ENCODE measurements at places on chromosomes 7 and 10. TPM values are rescaled to one million over a fixed set of nuclear protein-coding genes. Genes with fewer than 3 reads are reported as not detected.

FEZF1 gene
- total RNA-seq: not detected

DNA sequence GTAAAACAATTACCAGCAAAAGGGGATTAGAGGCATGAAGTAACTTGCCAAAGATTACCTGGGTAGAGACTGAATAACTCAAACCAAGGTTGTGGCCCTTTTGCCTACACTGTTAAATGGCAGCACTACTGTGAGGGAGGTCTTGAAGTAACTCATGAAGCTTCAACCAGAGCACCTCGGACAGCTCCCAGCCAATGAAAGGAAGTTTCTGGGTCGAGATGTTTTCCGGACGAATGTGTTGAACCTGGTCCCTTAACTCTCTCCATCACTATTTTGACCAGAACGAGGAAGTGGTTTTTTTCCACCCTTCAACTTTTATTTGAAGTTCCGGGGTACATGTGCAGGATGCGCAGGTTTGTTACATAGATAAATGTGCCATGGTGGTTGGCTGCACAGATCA, 133.6 kb upstream of the PRKCQ start:
- no peaks in the 10 kb centered on the region for H3K4me1 ChIP-seq
- H3K36me3 ChIP-seq: no peaks in the 10 kb centered on the region
- H3K27me3 ChIP-seq: no peaks in the 10 kb centered on the region
- no peak overlapping the region for H3K27ac ChIP-seq

DNA sequence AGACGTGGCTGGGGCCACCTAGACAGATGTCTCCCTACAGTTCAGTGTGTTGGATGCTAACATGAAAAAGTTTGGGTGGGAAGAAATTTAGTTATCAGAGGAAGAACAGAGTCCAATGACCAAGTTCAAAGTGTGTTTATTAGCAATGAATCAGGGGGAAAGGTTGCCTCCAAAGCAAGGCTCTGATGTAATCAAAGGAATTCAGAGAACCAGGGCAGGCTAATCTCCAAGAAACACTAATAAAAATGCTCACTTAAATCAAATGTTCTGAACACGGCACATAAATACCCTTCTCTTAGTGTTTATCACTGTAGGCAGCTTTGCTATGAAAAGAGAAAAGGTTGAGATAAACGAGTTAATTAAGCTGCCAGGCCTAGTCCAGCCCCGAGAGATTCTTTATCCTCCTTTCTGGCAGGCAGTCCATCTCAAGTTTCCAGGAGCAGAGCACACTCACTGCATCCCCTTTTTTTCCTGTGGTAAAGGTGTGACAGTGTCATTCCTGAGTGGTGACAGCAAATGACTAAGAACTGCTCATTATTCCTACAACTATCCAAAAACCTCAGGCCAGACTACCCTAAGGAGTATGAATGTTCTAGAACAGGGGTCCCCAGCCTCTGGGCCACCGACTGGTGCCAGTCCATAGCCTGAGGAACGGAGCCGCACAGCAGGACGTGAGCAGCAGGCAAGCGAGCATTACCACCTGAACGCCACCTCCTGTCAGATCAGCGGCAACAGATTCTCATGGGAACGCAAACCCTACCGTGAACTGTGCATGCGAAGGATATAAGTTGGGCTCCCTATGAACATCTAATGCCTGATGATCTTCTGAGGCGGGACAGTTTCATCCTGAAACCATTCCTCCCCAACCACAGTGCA, 66.9 kb upstream of the FHIP2A start:
- DNase-seq: no peak
- H3K4me3 ChIP-seq: no peak overlapping the region
- no peaks in the 10 kb centered on the region for H3K27me3 ChIP-seq
- H3K36me3 ChIP-seq: no peaks in the 10 kb centered on the region
- peak overlapping the region; percentile 64 for H3K27ac ChIP-seq

- H3K36me3 ChIP-seq: no peaks in the 10 kb centered on the region
- DNase-seq: no peak
- no peaks in the 10 kb centered on the region for H3K27me3 ChIP-seq
- H3K4me1 ChIP-seq: no peaks in the 10 kb centered on the region
- no peak overlapping the region for H3K27ac ChIP-seq
These were observed 362.4 kb downstream of the ADRA2A start for GRCh38 chr10:111439034-111439842.

SEMA3A gene
- 50.1 TPM for total RNA-seq

PPP1R17 gene
- not detected for total RNA-seq

GRCh38 chr10:83769281-83769820, 370.0 kb upstream of the GHITM start:
- H3K36me3 ChIP-seq: no peaks in the 10 kb centered on the region
- no peaks in the 10 kb centered on the region for H3K4me1 ChIP-seq

- H3K36me3 ChIP-seq: peaks cover 38% of the 10 kb centered on the region
- peak overlapping the region; percentile 62 for H3K27ac ChIP-seq
These were observed 12.5 kb downstream of the DENND10 start for GRCh38 chr10:119116326-119116951.

DNA sequence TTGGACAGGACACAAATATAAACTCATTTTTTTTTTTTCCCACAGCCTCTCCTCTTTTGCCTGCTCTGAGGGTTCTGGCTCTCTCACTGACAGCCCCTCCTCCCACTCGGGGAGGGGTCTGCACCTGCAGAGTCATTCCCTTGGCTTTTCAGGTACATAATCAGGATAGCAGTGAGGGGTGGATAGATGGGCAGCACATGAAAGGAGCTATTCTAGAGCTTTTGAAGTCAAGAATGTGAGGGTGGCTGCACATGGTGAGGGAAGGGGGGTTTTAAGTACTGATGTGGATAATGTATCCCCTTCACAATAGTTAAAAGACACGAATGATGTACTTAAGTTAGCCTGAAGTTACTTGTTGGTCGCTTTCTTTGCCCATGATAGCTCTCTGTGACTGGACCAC, 76.2 kb downstream of the CFAP58 start:
- DNase-seq: no peak
- no peak overlapping the region for H3K4me3 ChIP-seq
- no peaks in the 10 kb centered on the region for H3K36me3 ChIP-seq
- H3K27me3 ChIP-seq: no peaks in the 10 kb centered on the region

NPC1L1 gene
- total RNA-seq: 0.83 TPM

DNA sequence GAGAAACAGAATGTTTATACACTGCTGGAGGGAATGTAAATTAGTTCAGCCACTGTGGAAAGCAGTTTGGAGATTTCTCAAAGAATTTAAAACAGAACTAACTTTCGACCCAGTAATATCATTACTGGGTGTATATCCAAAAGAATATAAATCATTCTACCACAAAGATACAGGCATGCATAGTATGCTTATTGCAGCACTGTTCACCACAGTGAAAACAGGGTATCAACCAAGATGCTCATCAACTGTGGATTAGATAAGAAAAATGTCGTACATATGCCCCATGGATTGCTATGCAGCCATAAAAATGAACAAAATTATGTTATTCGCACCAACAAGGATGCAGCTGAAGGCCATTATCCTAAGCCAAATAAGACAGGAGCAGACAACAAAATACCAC, 343.1 kb upstream of the KCND2 start:
- no peaks in the 10 kb centered on the region for H3K4me1 ChIP-seq
- H3K36me3 ChIP-seq: no peaks in the 10 kb centered on the region
- no peak overlapping the region for H3K4me3 ChIP-seq
- no peaks in the 10 kb centered on the region for H3K27me3 ChIP-seq
- DNase-seq: no peak
- no peak overlapping the region for H3K27ac ChIP-seq

CYP26A1 gene
- not detected for total RNA-seq

DNA sequence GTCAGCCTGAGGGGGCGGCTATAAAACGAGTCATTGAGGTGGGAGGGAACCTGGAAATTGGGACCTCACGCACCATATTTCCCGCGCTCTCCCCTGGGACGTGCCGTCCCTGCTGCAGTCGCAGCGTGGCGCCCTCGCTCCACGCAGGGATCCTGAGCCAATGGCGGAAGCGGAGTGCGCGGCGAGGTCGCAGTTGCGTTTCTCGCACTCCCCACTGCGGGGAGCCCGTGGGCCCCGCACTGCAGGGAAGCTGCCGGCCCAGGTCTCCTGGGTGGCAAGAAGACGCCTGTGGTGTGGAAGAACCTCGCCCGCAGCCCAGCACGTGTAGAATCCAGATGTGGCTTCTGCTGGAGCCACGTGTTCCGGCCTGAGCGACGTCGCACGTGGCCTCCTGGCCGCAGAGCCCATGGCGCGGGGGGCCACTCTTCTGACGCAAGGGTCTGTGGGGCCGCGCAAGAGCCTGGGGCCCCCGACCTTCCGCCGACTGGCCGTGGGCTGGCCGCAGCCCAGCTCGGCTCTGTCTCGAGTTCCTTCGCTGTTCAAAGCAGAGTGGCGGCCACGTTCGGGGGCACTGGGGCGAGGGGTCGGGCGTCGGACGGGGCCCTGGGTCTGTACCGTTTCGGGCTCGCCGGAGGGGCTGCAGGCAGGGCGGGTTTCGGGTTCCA, 26.4 kb downstream of the HIF1AN start:
- H3K4me1 ChIP-seq: peaks cover 13% of the 10 kb centered on the region
- H3K4me3 ChIP-seq: no peak overlapping the region
- H3K27me3 ChIP-seq: peaks cover 19% of the 10 kb centered on the region
- peak; percentile 67 for DNase-seq
- H3K27ac ChIP-seq: no peak overlapping the region

CYP2C8 gene
- not detected for total RNA-seq

- peaks cover 50% of the 10 kb centered on the region for H3K4me1 ChIP-seq
- no peak for DNase-seq
- H3K27ac ChIP-seq: no peak overlapping the region
- no peaks in the 10 kb centered on the region for H3K27me3 ChIP-seq
- no peak overlapping the region for H3K4me3 ChIP-seq
These were observed 123.6 kb downstream of the UBE2H start for GRCh38 chr7:129828989-129829736.

NUTM2A gene
- 2.1 TPM for total RNA-seq

STEAP2 gene
- 22.5 TPM for total RNA-seq

MMRN2 gene
- 13.3 TPM for total RNA-seq

- no peaks in the 10 kb centered on the region for H3K27me3 ChIP-seq
- peaks cover 25% of the 10 kb centered on the region for H3K36me3 ChIP-seq
- no peak for DNase-seq
- no peak overlapping the region for H3K4me3 ChIP-seq
- H3K27ac ChIP-seq: peak overlapping the region; percentile 8
- H3K4me1 ChIP-seq: no peaks in the 10 kb centered on the region
These were observed 47.6 kb downstream of the ZMIZ1 start for GRCh38 chr10:79116368-79116767.
